ENCODE measurements at places on chromosomes 12 and 14.

- no peak for DNase-seq
Measured at GRCh38 chr12:122208073-122208820, 4.7 kb downstream of the B3GNT4 start.

DNA sequence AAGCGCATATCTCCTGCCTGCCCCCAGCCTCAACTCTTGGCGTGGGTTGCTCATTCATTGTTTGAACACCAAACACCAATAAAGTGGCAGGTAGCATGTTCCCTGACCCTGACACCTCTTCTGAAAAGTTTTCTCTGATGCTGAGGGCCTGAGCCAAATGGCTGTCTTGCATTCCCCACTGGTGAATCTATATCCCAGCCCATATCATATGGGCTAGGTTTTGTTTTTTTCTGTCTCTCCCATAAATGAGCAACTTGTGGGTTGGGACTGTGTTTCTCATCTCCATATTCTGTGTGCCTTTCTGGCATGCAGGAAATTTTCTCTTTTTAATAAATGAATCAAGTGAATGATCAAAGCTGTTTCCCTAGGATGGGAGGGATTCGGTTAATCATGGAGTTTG, 5.0 kb downstream of the MYO1A start:
- DNase-seq, result no peak

GRCh38 chr12:107320033-107320928, 226.9 kb upstream of the CRY1 start:
- no peak for DNase-seq

DNA sequence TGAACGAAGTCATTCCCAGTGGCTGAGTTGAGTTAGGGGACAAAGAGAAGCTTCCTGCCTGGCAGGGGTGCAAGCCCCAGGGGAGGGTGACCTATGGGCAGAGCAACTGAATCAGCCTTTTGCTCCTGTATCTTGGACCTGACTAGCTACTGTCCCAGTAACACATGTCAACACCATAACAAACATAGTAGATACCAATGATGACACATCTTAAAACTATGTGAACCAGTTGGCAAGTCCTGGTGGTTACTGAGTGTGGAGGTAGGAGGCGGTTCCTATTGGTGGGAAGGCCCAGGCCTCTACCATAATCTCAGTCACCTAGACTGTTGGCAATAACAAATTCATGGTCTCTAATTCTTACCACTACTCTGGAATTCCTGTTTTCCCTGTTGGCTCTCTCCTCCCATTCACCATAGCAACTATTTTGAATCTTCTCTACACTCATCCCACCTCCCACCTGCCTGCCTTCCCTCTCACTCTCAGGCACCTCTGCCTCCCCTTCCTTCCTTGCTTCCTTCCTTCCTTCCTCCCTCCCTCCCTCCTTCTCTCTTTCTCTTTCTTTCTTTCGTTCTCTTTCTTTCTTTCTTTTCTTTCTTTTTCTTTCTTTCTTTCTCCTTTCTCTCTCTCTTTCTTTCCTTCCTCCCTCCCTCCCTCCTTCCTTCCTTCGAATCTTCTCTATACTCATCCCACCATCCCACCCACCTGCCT, 8.1 kb upstream of the P2RX7 start:
- DNase-seq, result no peak

DNA sequence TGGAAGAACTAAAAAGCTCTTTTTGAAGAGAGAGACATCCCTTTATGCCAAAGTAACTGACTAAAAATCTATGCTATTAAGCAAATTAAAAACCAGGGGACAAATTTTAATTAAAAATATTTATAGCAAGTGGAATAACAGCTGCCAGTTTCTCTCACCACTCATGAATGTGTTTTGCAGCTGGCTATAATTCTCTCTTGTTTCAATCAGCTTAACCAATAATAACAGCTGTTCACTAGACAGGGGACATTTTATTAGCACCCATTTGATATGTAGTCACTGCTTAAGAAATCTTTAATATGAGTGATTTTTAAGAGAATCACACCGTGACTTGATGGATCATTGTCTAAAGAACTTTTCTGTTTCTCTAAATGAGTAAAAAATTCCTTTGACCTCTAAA, 34.2 kb upstream of the KRR1 start:
- no peak for DNase-seq

DNA sequence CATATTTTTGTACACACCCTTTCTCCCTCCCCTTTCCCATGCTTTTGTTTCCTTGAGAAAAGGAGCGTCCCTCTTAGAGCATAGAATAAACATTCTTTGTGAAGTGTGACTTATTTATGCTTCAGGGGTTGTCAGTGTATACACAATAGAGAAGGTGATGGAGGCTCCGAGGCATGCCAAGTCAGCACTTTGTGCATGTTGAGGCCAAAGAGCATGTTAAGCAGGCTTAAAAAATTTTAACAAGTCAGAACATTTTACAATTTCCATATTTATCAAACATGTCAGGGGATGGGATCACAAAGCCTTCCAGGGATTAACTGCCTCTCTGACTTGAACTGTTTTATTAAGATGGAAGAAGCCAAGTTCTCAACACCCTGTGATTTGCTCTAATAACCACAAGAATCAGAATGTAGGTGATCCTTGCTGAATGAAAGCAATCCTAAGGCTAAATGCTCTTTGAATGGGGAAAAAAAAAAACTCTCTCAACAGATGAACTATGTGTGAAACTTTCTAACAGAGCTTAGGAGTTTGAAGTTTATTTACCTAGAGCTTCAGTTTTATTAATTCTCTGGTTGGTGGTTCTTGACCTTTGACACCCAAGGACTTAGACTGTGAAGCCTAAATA, 223.1 kb downstream of the RAD51B start:
- DNase-seq, result no peak

DNA sequence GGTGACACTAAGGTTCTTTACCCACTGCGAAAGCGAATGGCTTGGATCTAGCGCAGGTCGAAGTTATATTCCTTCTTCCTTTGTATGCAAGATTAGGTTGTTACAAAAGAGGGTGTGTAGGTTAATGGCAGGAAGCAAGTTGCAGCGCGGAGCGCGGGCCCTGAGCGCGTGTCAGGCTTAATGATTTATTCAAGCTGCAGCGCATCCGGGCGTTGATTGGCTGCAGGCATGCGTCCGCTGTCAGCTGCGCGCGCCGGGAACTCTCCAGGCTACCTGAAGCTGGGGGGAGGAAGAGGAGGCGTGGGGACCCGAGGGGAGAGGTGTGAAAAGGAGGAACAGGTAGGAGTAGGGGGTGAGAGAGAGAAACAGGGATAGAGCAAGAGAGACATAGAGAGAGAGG, 7.4 kb downstream of the ASCL1 start:
- DNase-seq, result no peak

- DNase-seq, result no peak
Measured at GRCh38 chr14:31207287-31207754, 272 bp downstream of the HECTD1 start.

- DNase-seq, result no peak
Measured at GRCh38 chr14:69664865-69665526, 53.6 kb downstream of the SUSD6 start.

DNA sequence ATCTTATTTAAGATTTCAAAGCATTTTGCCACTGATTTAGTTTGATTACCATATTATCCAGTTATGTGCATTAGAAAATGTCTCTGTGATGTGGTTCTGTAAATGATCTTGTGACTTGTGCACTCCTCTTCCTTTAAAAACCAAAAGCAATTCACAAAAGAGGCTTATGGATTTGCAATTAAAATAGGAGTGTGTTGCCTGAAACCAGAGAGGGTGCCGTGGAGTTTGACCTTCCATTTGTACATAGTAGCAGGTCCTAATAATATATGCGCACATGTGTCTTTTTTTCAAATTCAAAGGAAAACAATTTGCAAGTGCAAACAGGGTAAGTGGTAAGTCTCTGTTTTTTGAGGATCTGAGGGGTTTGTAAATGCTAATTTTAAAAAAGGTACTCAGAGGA, 470.9 kb downstream of the VRK1 start:
- DNase-seq, result no peak

Data from esophagus squamous epithelium (tissue), 5 donors.